ENCODE measurements at places on chromosomes 2 and 18.

- DNase-seq: no peak
Observed at GRCh38 chr18:42268798-42269197, 313.8 kb downstream of the PIK3C3 start.

GRCh38 chr2:66412874-66413273 lies 22.1 kb upstream of the MEIS1 start:
- DNase-seq: no peak

GRCh38 chr2:132671151-132671835 lies 1.3 kb upstream of the LYPD1 start:
- DNase-seq: no peak

GRCh38 chr2:219954331-219954730 lies 326.9 kb downstream of the SLC4A3 start:
- no peak for DNase-seq
